ENCODE measurements at places on chromosomes 6 and 20. TPM values are rescaled to one million over a fixed set of nuclear protein-coding genes. Genes with fewer than 3 reads are reported as not detected.

Gene GGT7
- total RNA-seq = 24.1 TPM

Gene AVP
- total RNA-seq = not detected

Gene KCNK17
- total RNA-seq = 0.37 TPM

Gene TCP11
- total RNA-seq = 193 TPM

Gene KCNK5
- 1.6 TPM for total RNA-seq

Gene SPDEF
- 0.47 TPM for total RNA-seq

Gene TOX2
- 67.0 TPM for total RNA-seq

Gene GPLD1
- 15.6 TPM for total RNA-seq

Gene SLC17A9
- 2.9 TPM for total RNA-seq

Gene SAYSD1
- total RNA-seq = 57.2 TPM

Gene COL9A3
- 19.1 TPM for total RNA-seq

GRCh38 chr6:157346373-157346772 is 23.1 kb upstream of the TMEM242 start:
- DNase-seq = no peak

GRCh38 chr6:98831959-98832283 is 2.5 kb upstream of the POU3F2 start:
- DNase-seq = no peak

DNA sequence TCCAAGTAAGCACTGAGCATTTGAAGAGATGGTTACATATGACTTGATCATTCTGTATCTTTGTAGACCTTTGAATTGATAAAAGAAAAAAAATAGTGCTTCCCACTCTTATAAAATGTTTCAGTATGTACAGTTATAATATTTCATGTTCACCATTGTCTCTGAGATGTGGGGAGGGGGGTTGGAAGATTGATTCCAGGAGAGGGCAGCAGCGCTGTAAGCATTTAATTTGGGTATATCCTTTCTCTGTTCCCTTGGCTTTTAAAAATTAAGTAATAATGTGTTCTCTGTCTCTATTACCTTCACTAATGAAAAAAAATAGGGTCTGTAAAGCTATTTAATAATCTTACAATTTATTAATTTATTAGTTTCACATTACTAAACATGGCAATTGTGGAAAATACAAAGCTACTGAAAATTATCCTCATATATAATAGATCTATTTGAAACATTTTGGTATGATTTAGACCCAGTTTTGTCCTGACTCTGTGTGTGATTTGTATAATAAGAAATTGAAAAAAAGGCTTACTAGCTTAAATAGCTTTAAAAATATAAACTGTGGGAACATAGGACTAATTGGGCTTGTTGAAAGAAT is 341.2 kb downstream of the CDKAL1 start:
- DNase-seq = peak; percentile 26

DNA sequence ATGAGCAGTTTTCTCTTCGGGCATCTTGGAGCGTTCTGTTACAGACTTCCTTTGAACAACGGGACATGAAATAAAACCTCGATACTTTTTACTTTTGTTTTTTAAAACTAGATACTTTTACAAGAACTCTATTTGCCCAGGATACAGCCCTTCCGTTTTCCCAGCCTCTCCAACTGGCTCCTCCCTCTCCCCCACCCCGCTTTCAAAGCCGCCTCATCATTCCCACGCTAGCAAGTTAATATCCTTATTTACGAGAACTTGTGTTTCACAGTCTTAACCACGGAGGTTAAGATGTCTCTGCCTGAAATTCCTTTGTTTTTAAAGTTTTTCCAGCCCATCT is 241 bp upstream of the CFAP206 start:
- DNase-seq = peak; percentile 62

- no peak for DNase-seq
These were observed 3.2 kb downstream of the SESN1 start for GRCh38 chr6:109091314-109092024.

GRCh38 chr6:112331306-112331705 is 15.8 kb upstream of the RFPL4B start:
- no peak for DNase-seq

DNA sequence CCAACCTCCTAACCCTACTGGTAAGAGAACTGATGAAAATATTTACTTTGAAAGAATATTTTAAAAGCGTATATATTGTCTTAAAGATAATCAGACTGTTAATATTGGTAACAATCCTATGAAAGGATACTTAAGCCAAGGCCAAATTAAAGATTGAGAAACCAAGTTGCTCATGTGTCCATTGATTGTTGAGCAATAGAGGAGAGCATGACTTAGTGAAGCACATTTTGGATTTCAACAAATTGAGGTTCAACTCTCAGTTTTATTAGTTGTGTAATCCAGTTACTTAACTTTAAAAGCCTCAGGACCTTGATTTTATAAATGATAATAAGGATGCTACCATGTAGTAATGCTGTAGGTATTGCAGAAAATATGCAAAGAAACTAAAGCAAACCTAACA is 56.8 kb downstream of the PRL start:
- DNase-seq = no peak

- no peak for DNase-seq
These were observed 15.4 kb upstream of the IL22RA2 start for GRCh38 chr6:137188855-137189254.

DNA sequence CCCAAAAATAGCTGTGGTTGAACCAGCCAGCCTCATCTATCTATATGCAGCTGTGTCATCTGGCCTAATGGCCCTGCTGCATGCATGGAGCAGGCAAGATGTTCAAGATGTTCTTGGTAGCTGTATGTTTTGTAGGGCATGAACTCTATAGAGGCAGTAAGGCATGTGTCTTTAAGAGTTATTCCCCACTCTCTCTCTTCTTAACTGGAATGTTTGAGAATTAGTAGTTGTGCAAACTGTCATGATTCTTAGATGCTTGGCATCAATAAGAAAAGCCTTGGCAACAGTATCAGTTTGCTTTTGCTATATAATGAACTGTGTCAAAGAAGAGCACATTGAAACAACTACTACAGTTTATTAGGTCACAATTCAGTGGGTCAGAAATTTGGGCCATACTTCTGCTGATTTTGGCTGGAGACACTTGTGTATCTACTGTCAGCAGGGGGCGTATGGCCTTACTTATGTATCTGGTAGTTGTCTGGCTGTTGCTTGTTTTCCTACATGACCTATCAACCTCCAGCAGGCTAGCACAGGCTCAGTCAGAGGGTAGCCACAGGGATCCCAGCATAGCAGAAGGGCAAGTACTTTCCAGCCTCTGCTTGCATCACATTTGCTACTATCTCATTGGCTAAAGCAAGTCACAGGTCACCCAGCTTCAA is 56.1 kb upstream of the LAMP5 start:
- DNase-seq = no peak

DNA sequence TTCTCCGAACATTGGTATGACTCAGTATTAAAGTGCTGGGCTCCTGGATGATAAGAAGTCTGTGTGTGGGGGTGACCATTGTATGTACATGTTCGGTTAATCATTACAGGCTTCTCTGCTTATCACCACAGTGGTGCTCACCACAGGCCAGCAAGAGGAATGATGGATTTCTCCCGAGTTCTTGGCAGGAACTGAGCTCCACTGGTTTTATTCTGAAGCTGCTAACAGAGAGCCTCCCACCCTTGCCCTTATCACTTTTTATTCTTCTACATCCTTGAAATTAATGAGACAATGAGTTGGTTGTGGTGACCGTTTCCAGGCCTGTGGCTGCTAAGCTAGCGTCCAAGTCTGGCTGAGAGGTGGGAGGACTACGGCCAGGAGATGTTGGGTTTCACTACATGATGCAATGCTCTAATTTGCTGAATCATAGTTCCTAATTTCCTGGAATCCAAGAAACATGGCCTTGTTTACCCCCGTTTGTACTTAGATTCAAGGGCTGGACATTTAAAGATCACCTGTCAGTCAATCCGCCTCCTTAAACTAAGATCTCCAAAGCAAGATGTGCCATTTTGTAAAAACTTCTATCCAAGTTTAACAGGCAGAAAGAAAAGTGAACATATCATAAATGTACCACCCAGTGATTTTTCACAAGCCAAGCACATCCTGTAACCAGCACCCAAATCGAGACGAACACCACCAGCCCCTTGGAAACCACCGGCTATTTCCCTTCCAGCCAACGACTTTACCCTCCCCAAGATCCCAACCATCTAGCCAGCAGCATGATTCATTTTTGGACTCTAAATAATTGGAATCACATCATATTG is 172.5 kb downstream of the FOXA2 start:
- DNase-seq = peak; percentile 78

GRCh38 chr6:157713451-157714152 is 109.4 kb upstream of the SNX9 start:
- no peak for DNase-seq

DNA sequence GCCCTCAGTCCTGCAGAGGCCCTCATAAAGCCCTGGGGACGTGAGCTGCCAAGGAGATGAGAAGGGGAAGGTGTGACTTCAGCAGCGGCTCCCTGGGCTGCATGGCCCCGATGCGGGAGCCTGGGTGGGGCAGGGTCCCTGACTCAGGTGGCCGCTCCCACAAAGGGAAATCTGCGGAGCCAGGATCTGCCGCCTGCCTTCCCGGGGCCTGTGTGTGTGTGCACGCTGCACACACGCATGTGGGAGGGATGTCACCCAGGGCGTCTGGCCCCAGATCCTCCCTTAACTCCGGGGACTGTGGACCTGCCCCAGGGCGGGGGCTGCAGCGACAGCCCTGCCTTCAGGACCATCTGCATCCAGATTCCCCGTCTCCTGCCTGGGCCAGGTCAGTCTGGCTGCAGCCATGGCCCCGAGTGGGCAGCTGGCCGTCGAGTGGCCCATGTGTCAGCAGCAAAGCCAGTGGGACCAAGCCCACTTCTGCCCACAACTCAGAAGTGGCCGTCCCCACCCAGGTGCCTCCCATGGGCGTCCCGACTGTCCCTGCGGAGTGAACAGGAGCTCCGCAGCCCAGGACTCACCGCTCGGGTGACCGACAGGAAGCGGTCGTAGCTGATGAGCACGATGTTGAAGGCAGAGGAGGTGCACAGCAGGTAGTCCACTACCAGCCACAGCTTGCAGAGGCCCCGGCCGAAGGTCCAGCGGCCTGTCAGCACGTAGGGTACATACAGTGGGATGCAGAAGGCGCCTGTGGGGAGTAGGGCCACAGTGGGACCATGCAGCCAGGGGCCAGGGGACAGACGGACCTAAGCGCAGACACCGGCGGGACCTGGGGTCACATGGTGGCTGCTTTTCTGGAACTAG is 1.9 kb downstream of the HRH3 start:
- no peak for DNase-seq

DNA sequence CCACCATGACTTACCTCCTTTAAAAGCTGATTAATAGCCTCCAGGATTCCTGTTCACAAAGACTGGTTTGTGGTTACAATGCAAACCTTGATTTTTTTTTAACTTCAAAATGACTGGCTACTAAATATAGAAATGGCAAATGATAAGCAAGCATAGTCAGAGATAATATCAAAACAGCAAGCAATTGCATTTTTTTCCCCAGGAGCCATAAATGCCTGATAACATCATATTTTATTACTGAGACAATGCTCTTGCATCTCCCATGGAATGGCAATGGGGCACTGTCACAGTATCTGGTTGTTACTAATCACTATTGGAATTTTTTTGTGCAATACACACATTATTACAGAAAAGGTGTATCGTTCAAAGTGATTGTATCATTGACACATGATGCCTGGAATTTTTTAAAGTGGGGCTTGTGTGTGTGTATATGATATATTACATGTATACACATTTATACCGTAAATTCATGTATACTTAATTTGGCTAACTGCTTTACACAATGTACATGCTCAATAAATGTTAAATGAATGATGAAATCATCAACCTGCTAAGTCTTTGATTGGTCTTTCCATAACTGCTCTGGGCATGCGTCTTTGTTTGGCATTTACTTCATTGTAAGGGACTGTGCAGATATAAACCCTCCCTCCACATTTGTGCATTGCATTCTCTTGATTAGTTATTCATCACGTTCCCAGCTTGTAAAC is 980 bp upstream of the SALL4 start:
- no peak for DNase-seq

DNA sequence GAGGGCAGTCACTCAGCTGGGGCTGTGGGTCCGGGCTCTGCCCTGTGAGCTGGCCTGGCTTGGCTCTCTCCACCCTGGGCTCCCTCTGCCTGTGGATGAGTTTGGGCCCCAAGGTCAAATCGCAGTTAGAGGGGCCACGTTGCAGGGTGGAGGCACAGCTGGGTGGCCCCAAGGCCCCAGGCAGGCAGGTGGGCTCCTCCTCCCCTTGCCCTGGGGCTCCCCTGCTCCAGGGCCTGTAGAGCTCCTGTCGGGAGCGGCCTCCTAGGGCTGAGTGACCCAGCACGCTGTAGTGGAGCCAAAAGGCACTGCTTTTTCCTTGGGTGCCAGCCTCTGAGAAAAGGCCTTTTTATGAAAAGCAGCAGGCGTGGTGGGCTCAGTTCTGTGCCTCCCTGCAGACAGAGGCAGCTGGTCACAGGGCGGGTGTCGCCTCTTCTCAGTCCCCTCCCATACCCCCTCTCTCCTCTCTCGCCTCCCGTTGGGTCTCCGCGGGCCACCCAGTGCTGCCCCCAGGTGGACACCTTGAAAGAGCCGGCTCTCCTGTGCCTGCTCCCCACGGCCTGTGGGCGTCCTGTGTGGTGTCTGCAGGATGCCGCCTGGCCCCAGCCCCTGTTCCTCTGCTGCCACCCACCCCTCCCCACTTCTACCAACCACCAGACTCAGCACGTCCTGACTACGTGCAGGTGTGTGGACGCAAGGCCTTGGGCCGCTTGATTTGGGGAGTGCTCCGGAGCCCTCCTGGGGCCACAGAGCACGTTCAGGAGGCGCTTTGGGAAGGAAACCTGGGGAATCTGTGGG is 13.2 kb downstream of the SS18L1 start:
- DNase-seq = peak; percentile 68

DNA sequence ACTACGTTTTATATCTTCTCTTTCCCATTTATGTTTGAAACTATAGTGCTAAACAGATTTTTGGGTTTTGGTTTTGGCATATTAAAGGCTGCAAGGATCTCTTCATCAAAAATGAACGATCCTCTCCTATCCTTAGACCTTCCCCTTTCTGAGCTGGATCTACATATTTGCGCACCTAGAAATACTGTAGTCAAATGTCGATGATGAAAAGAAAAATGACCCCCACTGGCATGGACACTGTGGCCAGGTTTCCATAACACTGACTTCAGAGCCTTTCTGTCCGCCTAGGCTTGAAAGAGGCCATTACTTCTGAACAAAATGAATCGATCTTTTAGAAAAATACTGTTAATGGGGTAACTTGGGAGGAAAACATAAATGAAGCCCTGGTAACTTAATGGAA is 5.8 kb downstream of the FLRT3 start:
- DNase-seq = no peak
